ENCODE measurements at places on chromosomes 7 and 10.
A peak's percentile ranks its signal among the peaks of the same experiment; 100 is the strongest.

- DNase-seq: no peak
Measured at GRCh38 chr7:75650681-75651080, 88.1 kb downstream of the HIP1 start.

DNA sequence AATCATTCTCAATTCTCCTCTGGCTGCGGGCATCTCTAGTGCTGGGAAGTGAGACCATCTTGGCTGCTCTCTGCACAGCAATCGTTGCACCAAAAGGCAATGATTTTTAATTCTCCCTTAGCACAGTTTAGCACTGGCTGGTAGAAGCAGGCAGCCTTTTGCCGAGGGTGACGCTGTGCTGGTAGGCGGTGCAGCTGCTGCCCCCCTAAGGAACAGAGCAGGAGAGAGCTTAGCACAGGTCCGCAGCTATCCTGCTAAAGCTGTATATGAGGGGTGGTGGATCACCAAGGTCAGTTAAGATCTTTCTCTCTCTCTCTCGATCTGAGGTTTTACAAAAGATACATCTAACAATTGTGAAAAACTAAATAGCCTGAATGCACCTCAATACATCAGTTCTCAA lies 390.1 kb downstream of the GATA3 start:
- peak; percentile 13 for DNase-seq

GRCh38 chr10:114301177-114301576 lies 62.1 kb downstream of the VWA2 start:
- DNase-seq: no peak

- DNase-seq: no peak
Measured at GRCh38 chr10:128156999-128157755, 31.0 kb upstream of the MKI67 start.

DNA sequence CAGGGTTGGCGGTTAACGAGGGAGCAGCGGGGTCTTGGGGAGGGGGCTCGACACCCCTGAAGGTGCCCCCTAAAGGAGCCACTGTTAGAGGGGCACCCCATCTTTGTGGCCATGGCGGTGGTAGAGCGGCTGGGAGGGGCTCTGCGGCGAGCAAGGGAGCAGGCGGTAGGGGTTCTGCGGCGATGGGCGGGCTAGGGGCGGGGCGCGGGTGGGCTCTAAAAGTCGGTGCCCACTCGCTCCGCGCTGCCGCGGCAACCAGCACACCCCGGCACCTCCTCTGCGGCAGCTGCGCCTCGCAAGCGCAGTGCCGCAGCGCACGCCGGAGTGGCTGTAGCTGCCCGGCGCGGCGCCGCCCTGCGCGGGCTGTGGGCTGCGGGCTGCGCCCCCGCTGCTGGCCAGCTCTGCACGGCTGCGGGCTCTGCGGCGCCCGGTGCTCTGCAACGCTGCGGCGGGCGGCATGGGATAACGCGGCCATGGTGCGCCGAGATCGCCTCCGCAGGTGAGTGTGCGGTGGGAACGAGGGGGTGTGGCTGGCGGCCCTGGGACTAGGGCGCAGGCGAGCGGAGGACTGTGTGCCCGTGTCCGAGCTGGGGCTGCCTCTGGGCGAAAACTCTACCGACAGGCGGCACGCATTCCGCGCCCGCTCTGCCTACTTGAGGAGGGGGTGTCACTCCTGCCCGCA lies at the start of gene MEST:
Gene MEST, plus strand, starts transcription at position 245 of the 682 bp plus-strand sequence. Its CDS starts 229 bp downstream, at position 474.
- no peak for DNase-seq

DNA sequence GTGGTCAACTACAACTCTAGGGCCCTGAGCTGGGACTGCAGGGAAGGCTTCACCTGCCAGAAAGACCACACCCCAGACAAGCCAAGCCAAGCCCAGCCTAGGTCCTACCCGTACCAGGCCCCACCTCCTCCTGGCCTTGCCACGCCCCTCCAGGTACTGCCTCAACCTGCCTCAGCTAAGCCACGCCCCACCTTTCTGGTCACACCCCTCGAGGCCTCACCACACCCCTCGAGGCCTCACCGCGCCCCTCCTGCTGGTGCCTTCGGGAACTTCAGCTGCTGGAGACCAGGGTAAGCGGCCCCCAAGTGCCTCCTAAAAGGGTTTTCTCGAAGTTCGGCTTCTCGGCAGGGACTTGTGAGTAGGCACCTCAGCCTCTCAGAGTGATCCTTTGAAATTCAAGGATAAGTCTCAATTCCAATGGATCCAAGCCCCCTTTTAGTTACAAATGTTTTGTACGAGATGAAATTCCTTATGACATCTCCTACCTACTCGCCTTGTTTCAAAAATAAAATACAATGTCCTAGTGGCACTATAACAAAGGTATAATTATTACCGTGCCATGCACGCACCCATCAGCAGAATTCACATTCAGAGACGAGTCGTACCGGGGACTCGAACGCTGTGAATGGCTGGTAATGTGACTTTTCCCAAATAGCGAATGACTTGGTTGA lies 171.2 kb downstream of the ARHGAP21 start:
- DNase-seq: no peak

DNA sequence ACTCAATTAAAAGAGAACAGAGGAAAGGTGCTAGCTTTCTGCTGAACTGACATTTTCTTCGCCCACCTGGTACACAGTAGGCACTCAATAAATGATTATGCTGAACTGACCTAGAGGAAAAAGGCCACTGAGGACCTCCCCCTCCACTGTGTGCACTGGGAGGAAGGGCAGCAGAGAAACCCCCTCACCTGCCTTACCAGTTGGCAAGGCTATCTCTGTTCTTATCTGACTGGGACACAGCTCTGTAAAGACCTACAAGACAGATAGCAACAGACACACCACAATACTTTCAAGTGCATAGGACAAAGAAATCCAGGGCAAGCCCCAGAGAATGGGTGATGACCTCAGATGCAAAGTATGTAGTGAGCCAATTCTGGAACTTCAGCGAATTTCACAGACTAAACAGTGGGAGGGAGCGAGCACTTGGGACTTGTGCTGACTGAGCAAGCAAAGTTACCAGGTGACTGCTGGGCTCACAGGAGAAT lies 30.4 kb downstream of the PDLIM1 start:
- no peak for DNase-seq

DNA sequence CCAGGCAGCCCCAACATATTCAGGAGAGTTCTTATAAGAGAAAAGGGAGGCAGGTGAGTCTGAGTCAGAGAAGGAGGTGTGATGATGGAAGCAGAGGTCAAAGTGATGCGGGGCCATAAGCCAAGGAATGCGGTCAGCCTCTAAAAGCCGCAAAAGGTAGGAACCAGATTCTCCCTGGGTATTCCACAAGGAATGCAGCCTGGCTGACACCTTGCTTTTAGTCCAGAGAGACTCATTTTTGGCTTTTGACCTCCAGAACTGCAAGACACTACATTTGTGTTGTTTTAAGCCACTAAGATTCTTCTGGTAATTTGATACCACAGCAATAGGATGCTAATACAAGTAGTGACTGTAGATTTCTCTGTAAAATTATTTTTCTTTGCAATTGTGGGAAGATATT lies 151.5 kb upstream of the EEPD1 start:
- DNase-seq: no peak

- no peak for DNase-seq
Measured at GRCh38 chr7:29265208-29265923, 70.8 kb downstream of the CHN2 start.

DNA sequence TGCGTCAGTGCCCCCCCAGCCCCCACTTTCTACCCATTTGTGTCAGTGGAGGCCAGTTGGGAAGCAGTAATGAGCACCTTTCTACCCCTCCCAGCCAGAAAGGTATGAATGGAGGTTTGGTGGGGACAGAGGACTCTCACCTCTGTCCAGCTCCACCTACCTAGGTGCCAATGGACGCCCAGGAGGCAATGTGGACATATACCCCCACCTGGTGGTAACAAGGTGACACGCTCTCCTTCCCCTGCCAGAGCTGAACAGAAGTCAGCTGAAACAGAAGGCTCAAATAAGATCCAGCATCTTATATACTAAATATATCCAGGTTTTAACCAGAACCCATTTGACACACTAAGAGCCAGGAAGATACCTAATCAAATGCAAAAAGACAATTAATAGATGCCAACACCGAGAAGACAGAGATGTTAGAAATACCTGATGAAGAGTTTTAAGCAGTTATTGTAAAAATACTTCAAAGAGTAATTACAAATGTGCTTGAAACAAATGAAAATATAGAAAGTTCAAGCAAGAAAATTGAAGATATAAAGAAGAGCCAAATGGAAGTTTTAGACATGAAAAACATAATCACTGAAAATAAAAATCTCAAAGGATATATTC lies 18.4 kb upstream of the SORCS3 start:
- no peak for DNase-seq

- DNase-seq: no peak
Measured at GRCh38 chr7:134014935-134015334, 112.2 kb upstream of the LRGUK start.

- no peak for DNase-seq
Measured at GRCh38 chr10:44980309-44981171, 1.9 kb upstream of the DEPP1 start.

- DNase-seq: no peak
Measured at GRCh38 chr10:128165536-128165935, 39.3 kb upstream of the MKI67 start.

GRCh38 chr7:138000081-138000701 lies 1.7 kb downstream of the CREB3L2 start:
- DNase-seq: no peak

DNA sequence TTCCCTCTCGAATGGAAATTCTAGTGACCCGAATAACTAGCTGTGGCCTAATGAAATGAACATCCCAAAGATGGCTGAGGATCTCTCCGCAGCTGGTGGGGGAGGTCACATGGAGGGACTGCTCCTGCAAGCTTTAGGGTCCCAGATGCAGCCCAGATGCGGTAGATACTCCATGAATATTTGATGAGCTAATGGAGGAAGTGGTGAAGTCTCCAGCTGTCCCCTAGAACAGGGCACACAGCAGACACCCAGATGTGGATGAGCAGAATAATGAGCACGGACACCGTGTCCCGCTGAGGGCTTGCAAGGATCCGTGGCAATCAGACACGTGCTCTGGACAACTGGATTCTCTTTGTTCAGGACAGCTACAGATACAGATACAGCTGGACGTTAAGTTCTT lies 59.2 kb downstream of the DENND2A start:
- DNase-seq: no peak

- no peak for DNase-seq
Measured at GRCh38 chr7:81624021-81624592, 145.7 kb downstream of the HGF start.

DNA sequence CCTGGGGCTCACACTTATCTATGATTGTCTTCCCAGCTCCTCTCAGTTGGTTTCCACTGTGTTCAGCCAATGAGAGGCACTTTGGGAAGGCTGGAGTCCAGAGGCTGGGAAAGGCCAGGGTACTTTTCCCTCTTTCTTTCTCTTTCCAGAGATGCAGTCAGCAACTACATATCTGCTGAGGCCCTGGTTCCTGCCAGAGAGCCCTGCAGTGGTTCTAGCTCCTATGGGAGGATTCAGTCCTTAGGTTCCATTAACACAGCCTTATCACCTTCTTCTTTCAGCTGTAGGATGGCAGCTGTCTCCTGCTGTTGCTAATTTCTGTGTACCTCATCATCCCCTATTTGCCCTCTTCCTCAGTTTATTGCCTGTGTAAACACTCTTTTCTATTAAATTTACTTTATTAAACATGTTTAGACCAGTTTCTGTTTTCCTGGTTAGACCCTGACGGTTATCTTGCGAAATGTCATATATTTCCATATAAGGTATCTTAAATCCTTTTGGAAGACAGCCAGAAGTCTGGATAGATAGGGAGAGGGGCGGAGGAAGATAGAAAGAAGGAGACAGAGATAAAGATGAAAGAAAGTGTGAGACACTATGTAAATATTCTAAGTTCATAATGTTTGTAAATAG lies 100.3 kb downstream of the HGF start:
- no peak for DNase-seq

DNA sequence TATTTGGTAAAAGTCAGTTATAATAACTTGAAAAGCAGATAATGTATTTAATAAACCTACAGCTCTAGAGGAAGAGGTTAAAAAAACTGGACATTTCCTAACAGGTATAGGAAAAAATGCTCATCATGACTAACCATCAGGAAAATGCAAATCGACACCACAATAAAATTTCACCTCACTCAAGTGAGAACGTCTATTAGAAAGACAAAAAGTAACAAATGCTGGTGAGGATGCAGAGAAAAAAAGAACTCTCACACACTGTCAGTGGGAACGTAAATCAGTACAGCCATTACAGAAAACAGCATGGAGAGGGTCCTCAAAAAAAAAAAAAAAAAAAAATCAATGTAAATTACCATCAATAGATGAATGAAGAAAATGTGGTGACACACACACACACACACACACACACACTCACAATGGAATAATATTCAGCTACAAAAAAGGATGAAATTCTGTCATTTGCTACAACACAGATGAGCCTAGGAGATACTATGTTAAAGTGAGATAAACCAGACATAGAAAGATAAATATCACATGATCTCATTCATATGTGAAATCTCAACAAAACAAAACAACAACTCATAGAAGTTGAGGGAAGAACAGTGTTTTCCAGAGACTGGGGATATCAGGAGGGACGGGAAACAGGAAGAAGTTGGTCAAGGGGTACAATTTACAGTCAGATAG lies 20.1 kb downstream of the EPC1 start:
- DNase-seq: no peak

DNA sequence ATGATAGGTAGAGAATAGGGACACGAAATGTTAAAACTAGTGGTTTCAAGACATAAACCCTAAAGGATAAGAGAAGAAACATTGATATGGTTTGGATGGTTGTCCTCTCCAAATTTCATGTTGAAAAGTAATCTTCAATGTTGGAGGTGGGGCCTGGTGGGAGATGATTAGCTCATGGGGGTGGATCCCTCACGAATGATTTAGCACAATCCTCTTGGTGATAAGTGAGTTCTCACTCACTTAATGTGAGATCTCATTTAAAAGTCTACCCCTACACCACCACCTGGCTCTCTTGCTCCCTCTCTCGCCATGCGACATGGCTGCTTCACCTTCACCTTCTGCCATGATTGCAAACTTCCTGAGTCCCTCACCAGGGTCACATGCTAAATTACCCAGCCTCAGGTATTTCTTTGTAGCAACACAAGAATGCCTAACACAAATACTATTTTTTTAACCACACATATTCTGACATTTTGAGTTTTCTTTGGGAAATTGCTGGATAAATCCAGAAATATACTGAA lies 242.4 kb upstream of the PHF14 start:
- no peak for DNase-seq

GRCh38 chr10:12489806-12490205 lies 140.5 kb downstream of the CAMK1D start:
- DNase-seq: no peak

DNA sequence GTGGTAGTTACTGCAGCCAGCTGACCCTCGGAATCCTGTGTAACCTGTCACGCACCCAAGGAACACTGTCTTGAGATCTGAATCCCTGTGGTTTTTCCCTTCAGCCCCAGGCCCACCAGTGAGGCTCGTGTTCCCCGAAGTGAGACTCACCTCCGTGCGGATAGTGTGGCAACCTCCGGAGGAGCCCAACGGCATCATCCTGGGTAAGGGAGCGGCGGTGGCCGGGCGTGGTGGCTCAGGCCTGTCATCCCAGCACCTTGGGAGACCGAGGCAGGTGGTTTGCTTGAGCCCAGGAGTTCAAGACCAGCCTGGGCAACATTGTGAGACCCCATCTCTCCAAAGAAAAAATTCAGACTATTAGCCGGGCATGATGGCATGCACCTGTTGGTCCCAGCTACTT lies 549.9 kb upstream of the FOXK1 start:
- no peak for DNase-seq

Data from stimulated activated CD8-positive, alpha-beta memory T cell treated with anti-CD3 and anti-CD28 coated beads, Interleukin-15, amount 100 ng/mL, for 4 hours (primary cell).